ENCODE measurements at places on chromosomes 6 and 20. TPM values are rescaled to one million over a fixed set of nuclear protein-coding genes. Genes with fewer than 3 reads are reported as not detected.

- no peak for DNase-seq
Observed at GRCh38 chr6:161984713-161985112, 710.9 kb upstream of the AGPAT4 start.

DNA sequence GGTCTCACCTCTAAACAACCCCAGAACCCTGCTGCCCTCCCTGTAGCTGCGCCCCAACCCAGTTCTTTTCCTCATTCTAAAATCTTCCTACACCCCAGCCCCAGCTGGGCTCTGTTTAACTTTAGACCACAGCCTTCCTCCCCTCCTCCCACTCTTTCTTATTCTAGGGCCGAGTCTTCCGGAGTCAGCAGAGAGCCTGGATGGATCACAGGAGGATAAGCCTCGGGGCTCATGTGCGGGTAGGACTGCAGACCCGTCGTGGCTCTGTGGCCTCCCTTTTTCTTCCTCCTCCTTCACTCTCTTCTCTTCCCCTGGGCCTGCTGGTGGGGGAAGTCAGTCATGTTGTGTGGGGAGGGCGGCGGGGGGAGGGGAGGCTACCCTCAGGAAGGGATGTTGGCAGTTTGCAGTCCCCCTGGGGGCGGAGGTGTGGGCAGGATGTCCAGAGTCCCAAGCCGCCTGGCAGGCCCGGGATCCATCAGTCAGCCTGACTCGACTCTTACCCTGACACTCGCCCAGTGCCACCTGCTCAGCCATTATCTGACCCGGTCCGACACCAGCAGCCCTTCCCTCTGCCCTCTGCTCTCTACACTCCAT, 8.1 kb downstream of the CAPN11 start:
- no peak for DNase-seq

Gene PCSK2
- not detected for total RNA-seq

Gene KCNQ2
- not detected for total RNA-seq

DNA sequence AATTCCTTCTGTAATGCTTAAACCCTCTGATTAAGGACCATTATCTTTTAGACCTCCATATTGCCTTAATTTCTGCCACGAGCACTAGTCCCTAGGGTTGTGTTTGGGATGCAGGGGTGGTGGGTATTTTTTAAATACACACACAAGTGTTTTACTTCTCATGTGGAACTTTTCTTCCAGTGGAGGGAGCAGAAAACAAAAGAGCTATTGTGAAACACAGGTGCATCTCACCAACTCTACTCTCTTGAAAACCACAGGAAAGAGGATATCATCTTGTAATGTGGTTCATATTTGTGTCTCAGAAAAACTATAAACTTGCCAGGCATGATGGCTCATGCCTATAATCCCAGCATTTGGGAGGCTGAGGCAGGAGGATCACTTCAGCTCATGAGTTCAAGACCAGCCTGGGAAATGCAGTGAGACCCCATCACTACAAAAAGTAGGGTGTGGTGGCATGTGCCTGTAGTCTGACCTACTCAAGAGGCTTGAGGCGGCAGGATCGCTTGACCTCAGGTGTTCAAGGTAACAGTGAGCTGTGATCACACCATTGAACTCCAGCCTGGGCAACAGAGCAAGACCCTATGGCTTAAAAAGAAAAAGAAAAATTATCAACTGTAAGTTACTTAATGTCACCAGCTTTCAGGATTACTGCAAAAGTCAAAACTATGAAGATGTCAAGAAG, 37.3 kb downstream of the MRS2 start:
- no peak for DNase-seq

- no peak for DNase-seq
Observed at GRCh38 chr6:166282394-166283032, 25.7 kb downstream of the PRR18 start.

Data from MCF 10A (cell line).